CD4-positive, alpha-beta T cell treated with Interleukin-2 at 100 ng/mL for 4 hours (primary cell): ENCODE measurements at places on chromosomes 1 and 21.

GRCh38 chr1:117128323-117129079, 7.0 kb upstream of the TRIM45 start:
- peak; percentile 36 for DNase-seq

DNA sequence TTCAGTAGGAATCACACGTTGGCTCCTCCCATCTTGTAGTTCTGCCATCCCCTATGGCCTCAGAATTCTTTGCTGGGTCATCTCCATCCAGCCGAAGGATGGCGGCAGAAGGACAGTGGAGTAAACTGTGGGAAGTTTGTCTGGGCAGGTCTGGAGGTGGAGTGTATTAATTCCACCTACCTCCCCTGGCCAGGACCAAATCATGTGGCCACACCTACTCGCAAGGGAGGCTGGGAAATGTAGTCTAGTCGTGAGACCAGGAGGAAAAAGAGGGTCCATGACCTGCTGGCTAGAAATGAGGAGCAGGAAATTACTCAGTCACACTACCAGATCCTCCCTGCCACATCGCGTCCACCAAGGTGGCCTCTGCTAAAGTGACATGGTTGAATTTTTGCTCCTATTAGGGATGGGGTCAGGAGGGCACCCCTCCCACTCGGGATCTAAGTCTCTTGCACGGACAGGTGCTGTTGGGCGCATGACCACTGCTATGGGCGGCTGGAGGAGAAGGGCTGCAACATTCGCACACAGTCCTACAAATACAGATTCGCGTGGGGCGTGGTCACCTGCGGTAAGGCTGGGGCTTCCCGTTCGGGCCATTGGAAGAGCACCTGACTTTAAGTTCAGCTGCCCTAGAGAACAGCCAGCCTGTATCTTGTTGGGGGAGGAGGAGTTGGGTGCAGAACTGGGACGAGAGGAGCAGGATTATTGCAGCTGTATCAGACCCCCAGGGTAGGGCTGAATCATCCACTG, 19.5 kb downstream of the PLA2G5 start:
- DNase-seq, result no peak

GRCh38 chr21:34534522-34534921, 22.5 kb upstream of the KCNE1 start:
- DNase-seq, result no peak

DNA sequence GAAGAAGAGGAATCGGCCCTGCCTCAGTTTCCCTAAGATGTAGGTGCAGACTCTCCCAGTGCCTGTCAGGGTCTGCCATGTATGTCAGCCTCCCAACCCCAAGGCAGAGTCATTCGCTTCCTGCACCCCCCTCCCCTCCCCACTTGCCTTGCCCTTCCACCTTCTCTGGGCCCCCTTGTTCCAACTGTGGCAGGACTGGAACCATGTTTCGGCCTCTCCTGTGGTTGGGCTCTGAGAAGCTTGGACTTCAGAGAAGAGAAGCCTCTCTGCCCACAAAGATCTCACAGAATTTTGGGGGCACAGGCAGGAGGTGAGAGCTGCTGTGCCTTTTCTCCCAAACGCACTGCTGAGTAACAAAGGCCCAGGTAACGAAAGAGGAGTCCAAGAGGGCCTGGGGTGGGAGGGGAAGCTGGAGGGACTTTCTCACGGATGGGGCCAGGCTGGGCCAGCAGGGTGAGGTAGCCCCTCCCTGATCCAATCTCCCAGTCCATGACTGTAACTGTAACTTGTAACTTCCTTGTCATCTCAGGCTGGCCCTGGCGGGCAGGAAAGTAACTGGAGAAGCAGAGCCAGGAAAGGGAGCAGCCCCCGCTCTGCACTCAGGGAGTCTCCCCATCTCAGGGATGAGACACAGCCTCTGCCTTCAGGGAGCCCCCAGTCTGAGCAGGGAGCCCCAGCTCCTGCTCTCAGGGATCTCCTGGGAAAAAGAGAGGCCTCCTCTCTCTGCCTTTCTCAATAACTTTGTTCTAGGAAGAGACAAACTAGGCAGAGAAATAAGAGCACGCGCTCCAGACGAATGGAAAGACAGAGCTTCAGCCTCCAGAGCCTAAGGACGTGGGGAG, 11.3 kb downstream of the CRABP2 start:
- no peak for DNase-seq

DNA sequence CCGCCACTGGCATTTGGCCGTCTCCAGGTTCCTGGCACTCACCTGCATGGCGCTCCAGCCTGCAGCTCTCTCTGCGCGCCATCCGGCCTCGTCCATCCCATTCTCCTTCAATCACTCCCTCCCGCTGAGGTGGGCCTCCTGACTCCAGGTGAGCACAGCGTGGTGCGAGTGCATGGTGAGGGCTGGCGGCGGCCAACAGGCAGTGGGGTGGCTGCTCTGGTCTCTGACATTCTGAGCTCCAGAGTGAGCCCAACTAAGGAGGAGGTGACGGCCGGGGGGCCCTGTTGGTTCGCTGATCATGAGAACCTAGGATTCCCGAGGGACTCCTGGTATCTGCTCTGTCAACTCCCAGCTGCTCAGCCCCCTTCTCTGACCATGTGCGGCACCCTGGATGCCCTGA, 130.4 kb downstream of the AJAP1 start:
- no peak for DNase-seq

GRCh38 chr1:228349701-228350171, 56.9 kb downstream of the TRIM11 start:
- no peak for DNase-seq

GRCh38 chr1:238558156-238558555, 667.4 kb upstream of the ZP4 start:
- DNase-seq, result no peak

GRCh38 chr1:160151303-160151702, at the start of gene ATP1A4:
TSS of gene ATP1A4 (plus strand) at chr1:160151603. CDS start at chr1:160152041, 438 bp downstream.
- DNase-seq, result no peak

DNA sequence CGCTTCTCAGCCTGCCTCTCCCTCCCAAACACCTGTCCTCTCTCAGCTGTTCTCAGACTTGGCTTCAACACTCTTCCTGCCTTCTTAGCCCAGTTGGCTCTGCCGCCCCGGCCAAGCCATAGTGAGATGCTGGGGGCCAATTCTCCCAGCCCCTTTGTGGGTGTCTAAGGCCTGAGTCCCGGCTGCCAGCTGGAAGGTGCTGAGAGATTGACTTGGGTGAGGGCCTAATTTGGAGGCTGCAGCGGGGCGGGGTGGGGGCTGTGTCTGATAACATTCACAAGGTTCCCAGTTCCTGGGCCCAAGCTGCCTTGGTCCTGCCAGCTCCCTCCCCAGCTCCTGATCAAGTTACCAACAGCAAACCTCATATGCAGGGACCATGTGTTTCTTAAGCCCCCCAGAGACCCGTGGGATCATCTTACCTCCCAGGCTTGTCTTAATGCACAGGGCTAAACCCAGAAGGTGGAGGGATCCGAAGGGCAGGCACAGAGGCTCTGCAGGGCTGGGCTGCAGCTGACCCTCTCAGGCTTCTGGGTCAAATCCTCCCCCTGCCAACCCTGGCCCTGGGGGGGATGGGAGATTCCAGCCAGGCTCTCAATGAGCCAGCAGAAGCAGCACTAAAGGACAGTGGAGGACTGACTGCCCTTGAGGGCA, 9.8 kb downstream of the INKA2 start:
- no peak for DNase-seq

- no peak for DNase-seq
Measured at GRCh38 chr21:44625756-44626155, 1.1 kb upstream of the KRTAP10-9 start.

- no peak for DNase-seq
Measured at GRCh38 chr21:42396799-42397745, 1.2 kb upstream of the TMPRSS3 start.

- no peak for DNase-seq
Measured at GRCh38 chr1:214012418-214012817, 24.6 kb downstream of the PROX1 start.

GRCh38 chr1:164562947-164563520, 4.0 kb downstream of the PBX1 start:
- no peak for DNase-seq

GRCh38 chr1:246907472-246907871, 24.3 kb downstream of the AHCTF1 start:
- peak; percentile 44 for DNase-seq

DNA sequence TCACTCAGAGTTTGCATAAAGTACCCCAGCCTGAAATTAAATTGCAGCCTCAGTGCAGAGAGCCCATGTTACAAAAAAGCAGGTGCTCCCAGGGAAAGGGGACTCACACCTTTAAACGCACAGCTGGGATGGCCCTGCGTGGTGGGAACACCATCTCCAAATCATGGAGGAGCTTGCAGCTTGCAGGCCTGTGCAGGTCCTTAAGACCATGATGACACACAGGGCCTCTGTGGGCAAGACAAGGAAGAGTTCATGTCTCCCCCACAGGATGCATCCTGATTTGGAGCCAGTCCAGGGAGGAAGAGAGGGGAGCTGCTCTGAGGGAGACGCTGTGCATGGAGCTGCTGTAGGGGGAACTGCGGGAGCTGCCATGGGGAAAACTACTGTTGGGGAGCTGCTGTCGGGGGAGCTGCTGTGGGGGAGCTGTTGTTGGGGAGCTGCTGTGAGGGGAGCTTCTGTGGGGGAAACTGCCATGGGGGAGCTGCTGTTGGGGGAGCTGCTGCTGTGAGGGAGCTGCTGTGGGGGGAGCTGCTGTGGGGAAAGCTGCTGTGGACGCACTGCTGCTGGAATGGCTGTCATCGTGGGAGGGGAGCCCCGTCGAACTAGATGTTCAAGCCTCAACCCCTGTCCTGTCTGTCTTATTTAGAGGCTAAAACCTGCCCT, 113.9 kb downstream of the MATN1 start:
- no peak for DNase-seq
